ENCODE measurements at places on chromosomes 13 and 19.

DNA sequence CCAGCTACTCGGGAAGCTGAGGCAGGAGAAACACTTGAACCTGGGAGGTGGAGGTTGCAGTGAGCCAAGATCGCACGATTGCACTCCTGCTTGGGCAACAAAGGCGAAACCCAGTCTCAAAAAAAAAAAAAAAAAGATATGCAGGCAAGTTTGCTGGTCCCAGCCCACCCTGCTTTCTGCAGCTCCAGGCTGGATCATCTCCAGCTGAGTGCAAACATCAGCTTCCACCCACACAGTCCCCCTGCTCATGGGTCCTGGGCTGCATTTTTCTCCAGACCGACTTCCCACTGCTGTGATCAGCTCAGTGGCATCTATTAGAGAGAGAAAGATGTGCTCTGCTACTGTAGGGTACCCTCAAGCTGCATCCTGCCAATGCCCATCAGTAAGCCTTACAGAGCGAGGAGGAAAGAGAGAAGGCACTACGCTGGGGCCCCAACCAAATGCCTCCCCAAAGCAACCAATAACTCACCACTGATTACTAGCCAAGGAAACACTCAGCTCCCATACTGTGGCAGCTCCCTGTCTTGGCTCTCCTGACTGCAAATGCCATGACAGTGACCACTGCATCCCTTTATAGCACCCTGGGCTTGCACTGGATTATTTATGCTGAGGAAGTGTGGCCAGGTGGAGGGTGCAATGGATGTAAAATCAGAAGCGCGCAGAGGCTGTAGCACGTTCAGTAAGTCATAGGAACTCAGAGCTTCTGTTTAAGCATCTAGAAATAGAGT, 170.9 kb upstream of the ZNF507 start:
- DNase-seq, result no peak

DNA sequence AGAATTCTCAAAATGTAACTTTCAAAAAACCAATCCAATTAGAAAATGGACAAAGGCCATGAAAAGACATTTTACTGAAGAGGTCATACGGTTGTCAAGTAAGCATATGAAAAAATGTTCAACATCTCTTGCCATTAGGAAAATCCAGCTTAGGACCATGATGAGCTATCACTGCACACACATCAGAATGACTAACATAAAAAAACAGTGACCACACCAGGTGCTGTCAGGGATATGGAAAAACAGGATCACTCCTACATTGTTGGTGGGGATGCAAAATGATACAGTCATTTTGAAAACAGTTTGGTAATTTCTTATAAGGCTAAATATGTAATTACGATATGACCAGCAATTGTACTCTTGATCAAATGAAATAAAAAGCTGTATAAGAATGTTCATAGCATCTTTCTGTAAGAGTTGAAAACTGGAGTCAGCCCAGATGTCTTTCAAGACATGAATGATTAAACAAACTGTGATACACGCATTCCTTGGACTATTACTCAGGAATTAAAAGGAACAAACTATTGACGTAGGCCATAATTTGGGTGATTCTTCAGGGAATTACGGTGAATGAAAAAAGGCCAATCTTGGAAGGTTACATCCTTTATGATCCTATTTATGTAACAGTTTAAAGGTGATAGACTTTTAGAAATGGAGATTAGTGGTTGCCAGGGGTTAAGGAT, 26.9 kb upstream of the RCBTB2 start:
- DNase-seq, result peak; percentile 23

DNA sequence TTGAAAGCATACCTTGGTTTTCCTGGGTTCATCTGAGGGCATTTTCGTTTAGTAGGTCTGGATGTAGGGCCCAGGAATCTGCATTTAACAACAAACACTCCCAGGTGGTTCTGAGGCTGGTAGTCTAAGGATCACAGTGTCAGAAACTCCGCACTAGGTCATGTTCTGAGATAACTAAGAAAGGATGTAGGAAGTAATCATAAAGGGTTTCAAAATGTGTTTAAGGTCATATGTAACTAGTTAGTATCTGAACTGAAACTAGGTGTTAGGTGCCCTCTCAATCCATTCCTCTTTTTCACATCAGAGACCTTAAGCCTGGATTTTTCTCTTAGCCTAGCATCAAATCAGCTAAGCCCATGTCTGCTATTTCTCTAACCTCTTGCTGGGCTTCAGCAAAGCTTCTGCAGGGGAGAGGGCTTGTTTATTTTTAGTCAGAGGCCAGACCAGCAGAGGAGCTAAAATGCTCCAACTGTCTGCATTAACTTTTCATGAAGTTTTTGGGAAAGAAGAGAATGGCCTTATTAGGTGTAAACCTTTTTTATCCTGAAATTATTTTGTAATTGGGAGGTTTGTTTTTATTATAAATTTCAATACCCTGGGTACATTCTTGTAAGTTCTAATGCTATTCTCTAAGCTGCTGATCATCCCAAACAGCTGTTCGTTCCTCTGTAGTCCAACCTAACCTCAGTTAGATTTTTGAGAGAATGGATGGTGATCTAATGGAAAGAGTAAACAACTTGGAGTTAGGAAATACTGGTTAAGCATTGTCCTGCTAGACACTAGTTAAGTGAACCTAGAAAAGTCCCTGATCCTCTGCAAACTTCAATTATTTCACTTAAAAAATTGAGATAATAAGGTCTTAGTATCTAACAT, 262.8 kb upstream of the RFC3 start:
- DNase-seq, result no peak

DNA sequence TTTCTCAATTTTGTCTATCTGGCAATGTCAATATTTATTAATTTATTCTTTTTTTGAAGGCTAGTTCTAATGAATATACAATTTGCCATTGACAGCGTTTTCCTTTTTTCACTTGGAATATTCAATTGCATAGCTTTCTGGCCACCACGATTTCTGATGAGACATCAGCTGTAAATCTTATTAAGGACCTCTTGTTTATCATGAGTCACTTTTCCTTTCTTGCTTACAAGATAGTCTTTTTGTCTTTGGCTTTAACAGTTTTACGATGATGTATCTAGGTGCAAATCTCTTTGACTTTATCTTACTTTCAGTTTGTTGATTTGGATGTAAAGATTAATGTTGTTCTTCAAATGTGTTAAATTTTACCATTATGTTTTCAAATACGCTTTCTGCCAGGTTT, 991.6 kb upstream of the SLC10A2 start:
- no peak for DNase-seq

DNA sequence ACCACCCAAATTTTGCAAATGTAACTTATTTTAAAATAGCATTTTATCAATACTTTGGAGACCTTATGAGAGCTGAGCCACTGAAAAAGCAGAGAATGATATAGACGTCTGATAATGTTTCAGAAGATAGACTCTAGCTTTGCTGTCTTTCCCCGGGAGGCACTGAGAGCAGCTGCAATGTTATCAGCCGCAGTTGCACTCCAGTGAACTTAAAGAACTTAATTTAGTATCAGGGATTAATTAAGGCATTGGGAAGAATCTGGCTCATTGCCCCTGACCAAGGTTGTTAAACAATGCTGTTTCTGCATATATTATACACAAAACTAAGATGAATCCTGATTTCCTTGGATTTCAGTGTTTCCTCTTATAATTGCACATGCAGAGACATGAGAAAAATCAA, 75.7 kb upstream of the SGCG start:
- DNase-seq, result no peak

DNA sequence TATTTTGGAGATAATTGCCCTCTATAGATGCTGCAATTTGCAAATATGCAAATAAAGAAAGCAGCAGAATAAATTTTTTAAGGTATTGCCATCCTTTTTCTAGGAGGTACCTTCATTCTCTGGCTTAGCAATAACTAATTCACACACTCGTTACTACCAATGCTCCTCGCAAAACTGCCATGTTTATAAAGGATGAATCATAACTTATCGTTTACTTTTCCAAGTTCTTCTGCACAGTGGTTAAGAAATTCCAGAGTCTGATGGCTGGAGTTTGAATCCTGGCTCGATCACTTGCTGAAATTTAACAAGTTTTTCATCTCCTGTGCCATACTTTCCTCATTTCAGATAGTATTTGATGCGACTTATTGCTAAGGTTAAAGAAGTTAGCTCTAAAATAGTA, 708.6 kb upstream of the KLHL1 start:
- no peak for DNase-seq

DNA sequence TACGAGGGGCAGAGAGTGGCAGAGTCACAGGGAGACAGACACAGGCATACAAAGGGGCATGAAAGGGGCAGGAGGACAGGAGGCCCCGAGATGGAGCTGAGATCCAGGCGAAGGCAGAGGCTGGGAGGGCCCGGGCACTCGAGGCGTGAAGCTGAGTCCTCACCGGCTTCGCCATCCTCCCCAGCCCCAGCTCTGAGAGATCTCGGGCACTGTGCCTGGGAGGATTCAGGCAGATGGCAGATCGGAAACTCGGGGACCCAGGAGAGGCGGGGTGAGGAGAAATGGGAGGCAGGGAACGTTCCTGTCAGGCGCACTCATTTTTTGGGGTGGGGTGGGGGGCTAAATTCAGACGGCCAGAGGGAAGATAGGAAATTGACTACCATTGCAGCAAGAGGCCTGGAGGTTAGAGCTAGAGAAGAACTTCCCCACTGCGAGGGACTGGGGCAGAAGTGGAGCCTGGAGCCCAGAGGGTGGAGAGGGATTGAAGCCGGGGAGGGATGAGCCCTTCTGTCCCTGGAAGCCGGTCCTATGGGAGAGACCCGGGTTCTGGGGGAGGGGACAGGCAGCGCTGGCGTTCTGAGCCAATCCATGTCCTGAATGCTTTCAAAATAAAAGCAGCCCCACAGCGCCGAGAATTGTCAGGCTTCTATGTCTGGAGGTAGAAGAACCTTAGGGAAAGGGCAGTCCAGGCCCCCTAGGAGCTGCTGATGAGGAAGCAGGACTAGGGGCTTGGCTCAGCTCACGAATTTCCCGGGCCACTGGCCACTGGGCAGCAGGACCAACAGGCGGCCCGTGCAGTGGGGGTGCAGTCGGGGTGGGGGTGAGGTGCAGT, 12.6 kb downstream of the LRRC4B start:
- no peak for DNase-seq

DNA sequence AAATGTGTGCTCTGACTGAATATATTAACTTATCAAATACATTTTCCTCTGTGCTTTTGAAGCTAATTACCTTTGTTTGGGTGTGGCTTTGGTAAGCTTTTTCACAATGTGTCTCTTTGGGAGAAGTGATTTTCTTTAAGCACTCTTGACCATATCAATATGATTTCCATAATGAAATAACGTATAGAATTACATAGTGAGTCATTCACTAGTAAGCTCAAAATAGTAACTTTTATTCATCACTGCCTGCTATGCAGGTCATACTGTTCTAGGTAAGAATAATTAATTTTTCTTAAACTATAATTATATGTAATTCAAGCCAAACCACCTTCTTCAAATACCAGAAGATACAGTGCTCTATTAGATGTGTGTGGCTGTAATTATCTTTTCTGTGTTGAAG, 480.7 kb downstream of the MYO16 start:
- DNase-seq, result no peak
